Amniotic stem cell (primary cell): ENCODE measurements at places on chromosomes 3 and 15.

GRCh38 chr3:31908391-31909097 lies 72.5 kb downstream of the OSBPL10 start:
- DNase-seq, result no peak

GRCh38 chr3:150825916-150826377 lies 63.0 kb upstream of the SIAH2 start:
- DNase-seq, result no peak

- peak; percentile 86 for DNase-seq
These were observed 11.0 kb upstream of the FBLN2 start for GRCh38 chr3:13537909-13538296.

- DNase-seq, result no peak
These were observed 263.0 kb downstream of the ULK4 start for GRCh38 chr3:41698898-41699297.

GRCh38 chr3:194320100-194320499 lies 31.0 kb downstream of the CPN2 start:
- no peak for DNase-seq

GRCh38 chr3:43316783-43317460 lies 30.6 kb downstream of the SNRK start:
- no peak for DNase-seq

GRCh38 chr3:56193519-56193918 lies 274.7 kb downstream of the ERC2 start:
- DNase-seq, result no peak

DNA sequence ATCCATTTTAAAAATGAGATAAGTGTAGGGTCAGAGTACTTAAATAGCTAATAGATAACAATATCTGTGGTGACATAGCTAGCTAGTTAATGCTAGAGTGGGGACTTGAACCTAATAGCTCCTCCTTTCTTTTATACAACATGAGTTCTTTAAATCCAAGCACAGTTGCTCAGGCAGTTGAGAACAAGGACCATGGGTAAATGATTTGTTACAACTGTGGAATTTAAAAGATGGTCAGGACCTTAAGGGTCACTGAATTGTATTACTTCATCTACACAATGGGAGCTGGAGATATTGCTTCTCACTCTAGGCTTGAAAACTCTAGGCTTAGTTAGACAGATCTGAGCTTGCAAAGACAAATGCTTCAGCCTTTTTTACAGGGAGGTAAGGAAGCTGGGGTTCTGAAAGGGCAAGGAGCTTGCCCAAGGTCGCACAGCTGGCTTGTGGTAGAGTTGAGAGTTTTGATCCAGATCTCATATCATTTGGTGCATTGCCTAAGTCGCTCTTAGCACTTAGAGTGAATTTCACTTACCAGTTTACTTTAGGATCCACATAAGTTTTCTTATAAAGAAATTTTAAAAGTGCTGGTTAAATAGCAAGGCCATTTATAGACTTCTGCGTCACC lies 90.2 kb downstream of the EDEM1 start:
- DNase-seq, result no peak

DNA sequence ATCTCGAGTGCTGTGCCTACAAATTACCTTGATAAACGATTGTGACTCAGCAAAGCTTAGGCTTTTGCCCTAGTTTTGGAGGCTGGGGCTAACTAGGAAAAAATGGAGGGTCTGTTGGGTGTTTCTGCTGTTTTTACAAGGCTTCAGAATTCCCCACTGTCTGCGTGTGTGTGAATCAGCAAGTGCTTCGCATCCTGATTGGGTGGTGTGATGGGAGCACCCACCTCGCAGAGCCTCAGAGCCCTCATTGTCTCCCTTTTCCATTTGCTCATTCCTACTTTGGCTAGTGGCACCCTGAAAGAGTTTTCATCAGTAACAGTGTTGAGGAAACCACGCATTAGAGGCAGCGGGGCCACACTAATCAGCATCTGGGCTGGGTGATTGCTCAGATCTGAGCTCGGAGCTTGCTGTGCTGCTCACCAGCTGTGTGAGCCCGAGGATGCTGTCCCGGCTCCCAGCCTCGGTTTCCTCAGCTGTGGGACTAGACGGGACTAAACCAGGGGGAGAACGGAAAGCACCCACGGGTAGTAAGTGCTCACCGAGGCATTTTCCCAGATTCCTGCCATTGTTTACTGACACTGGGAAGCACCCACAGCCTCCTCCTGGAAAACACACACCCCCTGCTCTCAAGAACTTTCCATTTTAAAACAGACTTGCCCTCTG lies 40.6 kb downstream of the GOLGA8S start:
- DNase-seq, result no peak

DNA sequence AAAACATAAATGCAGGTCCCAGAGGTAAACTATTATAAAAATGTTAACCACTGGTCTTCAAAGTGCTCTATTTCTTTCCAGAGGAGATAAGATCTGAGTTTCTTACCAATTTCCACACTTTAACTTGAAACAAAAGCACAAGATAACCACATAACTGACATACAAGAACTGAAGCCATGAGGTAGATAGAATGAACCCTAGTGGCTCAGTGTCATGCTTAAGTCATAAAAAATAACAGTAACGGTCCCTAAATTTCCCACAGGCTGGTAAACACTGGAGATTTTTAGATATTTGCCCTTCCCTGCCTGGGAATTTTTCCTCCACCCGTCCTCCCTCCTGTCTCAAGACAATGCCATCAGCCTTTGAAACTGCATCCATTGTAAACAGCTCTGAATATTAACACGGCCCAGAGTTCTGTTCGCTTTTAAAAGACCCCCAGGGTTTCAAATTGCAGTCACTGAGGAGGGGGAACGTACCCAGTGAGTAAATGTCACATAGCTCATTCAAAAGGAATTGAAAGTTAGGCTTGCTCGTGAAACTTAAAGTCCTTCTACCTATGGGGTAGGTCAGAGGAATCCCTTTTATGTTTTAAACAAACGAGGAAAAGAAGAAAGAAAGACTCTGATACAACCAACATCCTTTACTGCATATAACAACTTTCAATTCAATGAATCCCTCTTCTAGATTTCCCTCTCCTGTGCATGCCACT lies 5.7 kb downstream of the LRIG1 start:
- no peak for DNase-seq

- no peak for DNase-seq
These were observed 723 bp upstream of the DRD3 start for GRCh38 chr3:114179575-114179974.

DNA sequence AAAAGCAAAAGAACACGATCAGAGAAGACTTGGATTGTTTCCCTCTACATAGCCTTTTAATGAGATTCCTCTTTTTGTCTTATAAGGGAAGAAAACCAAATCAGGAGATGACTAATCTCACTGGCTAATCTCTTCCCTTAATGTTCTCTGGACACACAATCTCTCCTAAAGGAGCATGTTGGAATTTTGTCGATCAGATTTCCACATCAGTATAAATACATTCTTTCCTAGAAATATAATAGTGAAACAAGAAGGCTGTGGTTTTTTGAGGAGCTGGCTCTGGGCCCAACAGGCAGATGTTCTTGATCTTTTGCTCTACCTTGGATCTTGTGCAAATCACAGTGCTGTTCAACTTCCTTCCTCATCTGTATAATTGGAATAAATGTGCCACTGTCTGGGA lies 94.0 kb downstream of the GTPBP8 start:
- no peak for DNase-seq

DNA sequence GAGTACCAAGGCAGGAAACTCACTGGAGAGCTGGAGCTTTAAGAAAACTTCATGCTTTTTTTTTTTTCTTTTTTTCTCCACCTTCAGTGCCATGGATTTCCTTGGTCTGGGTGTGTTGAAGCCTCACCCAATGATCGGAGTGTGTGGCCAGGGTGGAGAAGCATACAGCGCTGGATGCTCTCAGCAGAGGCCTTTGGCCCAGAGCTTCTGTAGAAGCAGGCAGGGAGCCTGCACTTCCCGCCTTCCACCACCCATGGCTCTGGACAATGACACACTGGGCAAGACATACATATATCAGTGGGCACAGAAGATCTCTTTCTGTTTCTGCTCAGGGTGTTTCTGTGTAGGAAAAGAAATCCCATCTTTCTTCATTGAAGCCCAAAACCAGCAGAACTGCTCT lies 55.8 kb upstream of the ACAD9 start:
- DNase-seq, result no peak

- no peak for DNase-seq
These were observed 212.9 kb upstream of the UMPS start for GRCh38 chr3:124517306-124517705.

GRCh38 chr15:20355256-20355868 lies 186.2 kb downstream of the GOLGA6L6 start:
- DNase-seq, result no peak

DNA sequence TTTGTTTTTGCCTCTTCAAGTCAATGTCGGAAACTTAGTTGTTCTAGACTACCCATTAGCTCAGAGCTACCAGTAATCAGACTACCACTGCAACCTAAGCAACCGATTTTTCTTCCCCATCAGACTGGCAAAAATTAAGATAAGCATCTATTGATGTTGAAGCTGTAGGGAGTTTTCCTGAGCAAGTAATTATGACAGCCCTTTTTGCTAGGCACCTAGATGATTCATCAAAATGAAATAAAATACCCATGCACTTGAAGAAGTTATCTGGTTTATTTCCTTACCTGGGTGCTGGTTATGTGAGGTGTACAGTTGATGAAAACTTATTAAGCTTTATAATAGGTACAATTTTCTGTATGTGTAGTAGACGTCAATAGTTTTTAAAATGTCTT lies 554 bp upstream of the COMMD4 start:
- no peak for DNase-seq

- no peak for DNase-seq
These were observed 2.7 kb upstream of the UBL7 start for GRCh38 chr15:74463634-74464033.

DNA sequence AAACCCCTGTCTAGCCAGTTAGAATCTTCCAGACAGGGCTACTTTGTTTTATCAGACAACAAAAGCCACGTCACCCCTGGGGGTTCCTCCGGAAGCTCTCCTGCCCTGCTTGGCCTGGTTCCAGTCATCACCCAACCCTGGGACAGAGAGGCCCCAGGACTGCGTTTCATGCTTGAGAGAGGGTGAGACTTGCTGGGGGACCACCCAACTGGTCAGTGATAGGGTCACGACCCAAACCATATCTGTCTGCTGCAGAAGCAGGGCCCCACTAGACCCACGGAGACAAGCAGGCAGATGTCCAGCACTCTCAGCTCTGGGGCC lies 1.2 kb downstream of the NT5DC2 start:
- DNase-seq, result no peak

DNA sequence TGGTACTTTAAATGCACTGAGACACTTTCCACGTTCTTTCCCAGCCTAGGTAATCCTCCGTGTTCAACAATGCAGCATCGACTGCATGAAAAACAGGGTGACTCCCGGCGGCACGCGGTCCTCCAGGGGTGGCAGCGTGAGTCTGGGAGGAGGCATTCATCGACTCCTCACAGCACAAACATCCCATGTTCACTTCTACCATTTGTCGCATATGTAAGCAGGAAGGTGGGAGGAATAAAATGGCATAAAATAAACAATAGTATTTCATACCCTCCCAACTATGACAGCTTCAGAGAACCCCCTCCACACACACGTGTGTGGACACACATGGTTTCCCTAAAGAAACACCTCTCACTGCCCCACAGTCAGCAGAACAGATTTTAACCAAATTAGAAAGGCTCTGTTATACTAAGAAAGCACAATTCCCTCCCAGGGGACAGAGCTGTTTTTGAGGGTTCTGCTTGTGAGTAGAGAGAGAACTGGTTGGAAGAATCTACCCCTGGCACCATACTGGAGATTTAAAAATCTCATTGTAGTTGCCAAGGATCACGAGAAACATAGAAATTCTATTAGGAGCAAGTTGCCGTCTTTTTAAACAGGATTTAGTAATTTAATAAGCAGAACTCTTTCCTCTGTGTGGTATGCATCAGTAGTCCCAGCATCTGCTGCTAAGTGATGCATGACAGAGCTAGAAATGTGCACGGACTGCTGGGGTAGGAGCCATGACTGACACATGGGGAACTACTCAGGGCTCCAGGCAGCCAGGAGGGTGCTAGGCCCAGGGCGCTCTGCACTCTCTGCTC lies 6.0 kb downstream of the FAM43A start:
- DNase-seq, result no peak
